Fibroblast of skin of back (primary cell): ENCODE measurements at places on chromosomes 5 and 9.

- DNase-seq = no peak
Measured at GRCh38 chr9:99814359-99814758, 7.3 kb upstream of the NR4A3 start.

GRCh38 chr5:28542987-28543386 lies 1504.6 kb upstream of the CDH9 start:
- peak; percentile 65 for DNase-seq

GRCh38 chr5:163410505-163410904 lies 26.9 kb upstream of the CCNG1 start:
- no peak for DNase-seq

GRCh38 chr9:131500939-131501541 lies 1.7 kb upstream of the POMT1 start:
- peak; percentile 50 for DNase-seq

DNA sequence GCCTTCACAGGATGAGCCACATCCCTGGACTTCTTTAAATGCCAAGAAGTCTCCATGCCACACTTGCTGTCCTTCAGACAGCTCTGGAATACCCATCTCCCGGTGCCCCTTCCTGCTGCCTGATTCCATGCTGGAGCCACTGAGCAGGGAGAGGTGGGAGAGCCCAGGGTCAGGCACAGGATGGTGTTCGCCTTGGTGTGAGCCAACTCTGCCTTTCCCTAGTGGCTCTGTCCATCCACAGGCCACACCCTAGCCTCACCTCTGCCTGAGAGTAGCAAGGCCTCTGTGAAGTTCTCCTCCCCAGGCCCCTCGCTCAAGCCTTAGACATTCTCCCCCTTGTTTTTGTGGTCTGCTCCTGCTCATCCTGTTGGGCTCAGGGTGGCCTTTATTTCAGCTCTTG lies 54.2 kb upstream of the ANGPTL2 start:
- DNase-seq = no peak
